Cardiac muscle cell (in vitro differentiated cells and primary cell): ENCODE measurements at places on chromosomes 16 and 17.

- peak; percentile 29 for DNase-seq
Measured at GRCh38 chr17:47208744-47209488, at the start of gene MYL4. Gene MYL4, plus strand, starts transcription at chr17:47209348. Its CDS starts 75 bp downstream, at chr17:47209423.

DNA sequence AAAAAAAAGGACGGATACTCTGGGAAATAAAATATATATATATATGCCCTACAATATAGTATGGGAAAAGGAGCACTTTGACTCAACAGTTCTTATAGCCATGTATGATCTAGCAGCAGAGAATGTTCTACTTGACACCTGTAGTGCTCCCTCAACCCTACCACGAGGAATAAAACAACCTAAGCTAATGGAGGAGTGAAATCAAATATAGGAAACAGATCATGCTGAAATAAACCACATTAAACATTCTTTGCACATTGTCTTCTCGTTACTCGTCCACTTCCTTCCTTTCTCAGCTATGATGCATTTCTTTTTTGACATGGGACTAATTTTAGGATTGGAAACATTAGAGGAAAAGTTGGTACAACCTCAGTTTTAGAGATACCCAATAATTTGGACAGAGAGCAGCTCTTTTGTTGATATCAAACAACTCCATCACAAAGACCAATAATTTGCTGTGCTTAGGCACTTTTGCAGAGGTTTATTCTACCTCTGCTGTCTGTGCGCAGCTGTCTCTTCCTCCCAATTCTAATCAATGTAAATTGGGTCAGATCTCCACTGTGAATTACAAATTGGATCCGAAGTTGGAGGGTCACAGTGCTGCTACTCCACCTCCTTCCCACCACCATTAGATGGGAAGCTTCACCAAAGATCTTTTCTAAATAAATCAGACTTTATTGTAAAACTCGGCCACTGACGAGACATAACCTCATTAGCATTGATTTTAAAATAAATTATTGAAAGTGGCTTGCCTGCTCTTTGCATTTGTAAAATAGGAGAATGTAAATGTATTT is 65.8 kb downstream of the SNX11 start:
- DNase-seq, result no peak

- no peak for DNase-seq
Measured at GRCh38 chr17:29050176-29050575, 7.2 kb downstream of the PIPOX start.

DNA sequence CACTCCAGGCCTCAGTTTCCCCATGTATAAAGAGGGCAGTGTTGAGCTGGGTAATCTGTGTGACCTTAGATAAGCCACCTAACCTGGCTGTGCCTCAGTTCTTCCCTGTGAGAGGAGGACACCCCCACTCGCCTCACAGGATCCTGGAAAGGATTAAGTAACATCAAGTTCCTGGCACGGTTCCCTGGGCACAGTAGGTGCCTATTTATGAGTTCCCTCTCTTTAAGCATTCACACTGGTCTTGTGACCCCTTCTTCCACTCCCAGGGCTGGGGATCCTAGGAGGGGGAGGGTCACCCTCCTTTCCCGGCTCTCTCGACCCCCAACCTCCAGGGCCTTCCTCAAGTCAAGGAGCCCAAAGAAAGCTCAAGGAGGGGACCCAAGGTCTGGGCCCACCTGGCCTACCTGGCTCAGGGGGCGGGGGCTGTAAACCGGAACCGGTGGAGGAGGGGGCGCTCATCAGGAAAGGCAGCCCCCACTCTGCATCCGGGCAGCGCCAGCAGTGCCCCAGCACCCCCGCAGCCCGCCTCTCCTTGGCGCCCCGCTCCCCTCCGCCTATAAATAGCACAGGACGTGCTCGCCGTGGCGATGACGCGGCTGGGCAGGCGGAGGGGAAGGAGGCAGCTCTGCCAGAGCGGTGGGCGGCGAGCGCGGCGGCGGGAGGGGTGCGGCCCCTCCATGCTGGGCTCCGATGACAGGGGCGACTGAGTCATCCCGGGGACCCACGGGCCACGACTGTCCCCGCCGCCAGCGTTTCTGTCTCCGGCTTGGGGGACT is 9.4 kb downstream of the RPL19 start:
- DNase-seq, result peak; percentile 75

- DNase-seq, result peak; percentile 11
Measured at GRCh38 chr16:89658221-89658879, 714 bp downstream of the SPATA33 start.
